ENCODE measurements at places on chromosomes 2 and 18.

DNA sequence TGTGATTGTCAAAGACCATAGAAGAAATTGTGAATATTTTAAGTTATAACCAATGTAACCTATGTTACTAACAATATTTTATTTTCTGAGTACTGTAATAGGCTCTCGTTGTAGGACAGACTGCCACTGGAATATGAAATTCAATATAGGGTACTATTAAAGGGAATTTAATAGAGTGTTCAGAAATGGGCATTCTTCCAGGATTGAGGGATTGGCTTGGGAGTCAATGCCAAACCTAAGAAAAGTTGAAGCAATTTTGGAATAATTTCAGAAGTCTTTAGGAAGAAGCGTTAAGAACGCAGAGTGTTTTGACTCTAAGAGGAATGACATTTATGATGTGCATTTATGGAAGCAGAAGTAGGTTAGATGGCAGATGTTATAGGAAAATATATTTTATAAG, 79.0 kb downstream of the ACVR2A start:
- DNase-seq: no peak

GRCh38 chr2:16475586-16475985, 190.0 kb downstream of the CYRIA start:
- peak; percentile 80 for DNase-seq

- DNase-seq: no peak
Measured at GRCh38 chr18:13448335-13448795, 229.8 kb downstream of the LDLRAD4 start.

DNA sequence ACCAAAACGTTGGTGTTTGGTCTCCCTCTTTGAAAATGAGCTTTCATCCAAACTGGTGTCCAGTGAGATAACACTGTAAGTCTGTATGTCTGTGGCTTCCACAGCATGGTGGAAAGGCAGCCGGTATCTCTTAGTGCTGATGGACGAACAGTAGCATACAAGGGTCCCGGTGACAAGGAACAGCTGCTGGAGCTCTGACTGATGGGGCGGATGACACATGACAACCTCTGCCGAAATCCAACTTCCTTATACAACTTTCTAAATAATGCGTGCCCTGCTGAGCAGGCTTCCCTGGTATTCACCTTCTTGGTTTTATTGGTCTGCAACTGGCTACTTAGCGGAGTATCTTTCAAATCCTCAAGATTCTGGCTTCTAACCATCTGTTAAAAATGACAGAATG, 216.2 kb downstream of the SRBD1 start:
- no peak for DNase-seq

GRCh38 chr2:44674473-44675284, 266.8 kb upstream of the SIX3 start:
- no peak for DNase-seq

- DNase-seq: no peak
Measured at GRCh38 chr2:106551417-106552130, 64.4 kb downstream of the CD8B2 start.

DNA sequence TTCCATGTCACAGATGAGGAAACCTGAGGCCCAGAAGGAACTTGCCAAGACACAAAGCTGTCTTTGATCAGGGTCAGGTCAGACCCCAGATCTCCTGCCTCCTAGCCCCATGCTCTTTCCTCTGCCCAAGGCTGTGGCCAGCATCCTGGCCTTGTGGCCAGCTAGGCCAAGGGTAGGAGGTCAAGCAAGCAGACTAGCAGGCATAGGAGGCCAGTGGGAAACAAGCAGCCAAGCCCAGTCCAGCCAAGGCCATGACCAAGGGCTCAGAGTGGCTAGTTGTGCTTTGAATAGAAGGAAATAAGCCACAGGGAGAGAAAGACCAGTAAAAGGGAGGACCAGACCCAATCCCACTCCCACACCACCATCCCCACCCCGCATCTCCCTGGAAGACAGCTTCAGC, 30.4 kb downstream of the KCNK3 start:
- DNase-seq: no peak

- no peak for DNase-seq
Measured at GRCh38 chr2:148802448-148803220, 72.4 kb upstream of the KIF5C start.

DNA sequence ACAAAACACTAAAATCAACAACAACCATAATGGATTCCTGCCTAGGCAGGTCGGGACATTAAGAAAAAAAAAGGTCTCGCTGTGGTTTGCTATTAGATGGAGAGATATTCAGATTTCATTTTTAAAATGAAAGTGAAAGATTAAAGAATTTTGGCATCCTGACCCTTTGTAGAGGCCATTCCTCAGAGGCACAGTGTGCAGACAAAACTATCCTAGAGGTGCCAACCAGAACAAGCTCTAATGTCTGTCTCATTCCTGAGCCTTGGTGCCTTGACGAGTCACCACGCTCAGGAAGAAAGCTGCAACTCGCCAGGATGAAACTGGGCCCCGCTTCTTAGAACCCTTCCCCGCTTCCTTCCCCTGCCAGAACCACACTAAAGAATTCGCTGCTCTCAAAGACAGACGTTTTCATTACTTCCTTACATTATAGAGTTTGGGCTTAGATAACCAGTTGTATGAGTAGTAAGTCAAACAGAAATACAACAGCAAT, 156.0 kb downstream of the TGIF1 start:
- no peak for DNase-seq

GRCh38 chr2:28360058-28360717, 32.5 kb upstream of the FOSL2 start:
- no peak for DNase-seq

- DNase-seq: no peak
Measured at GRCh38 chr2:144941743-144942488, 422.0 kb upstream of the ZEB2 start.

- no peak for DNase-seq
Measured at GRCh38 chr2:184119989-184120800, 478.1 kb upstream of the ZNF804A start.

- DNase-seq: no peak
Measured at GRCh38 chr18:58216071-58216481, 172.1 kb downstream of the NEDD4L start.

- DNase-seq: no peak
Measured at GRCh38 chr2:240199133-240199870, 58.8 kb upstream of the OTOS start.

DNA sequence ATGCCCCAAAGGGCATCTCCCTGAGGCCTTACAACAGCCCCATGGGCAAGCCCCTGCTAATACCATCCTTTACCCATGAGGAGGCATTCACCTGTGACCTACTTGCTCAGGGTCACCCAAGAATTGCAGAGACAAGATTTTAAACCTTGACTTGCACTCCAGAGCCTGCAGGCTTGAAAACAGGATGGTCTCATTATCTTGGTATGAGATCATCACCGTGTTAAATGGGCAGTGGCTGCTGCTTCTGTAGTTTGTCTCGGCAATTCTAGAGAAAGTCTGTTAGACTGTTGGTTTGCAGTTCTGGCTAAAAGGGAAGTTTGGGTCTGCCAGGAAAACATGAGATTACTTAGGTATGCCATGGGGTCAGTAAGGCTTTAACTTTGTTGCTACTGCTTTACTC, 698.9 kb downstream of the GALR1 start:
- DNase-seq: no peak

- peak; percentile 97 for DNase-seq
Measured at GRCh38 chr18:24212939-24213338, 74.1 kb downstream of the CABYR start.

Measured in epithelial cell of prostate (primary cell).